ENCODE measurements at places on chromosomes 6 and 20.

- DNase-seq: no peak
These were observed 69.5 kb downstream of the ELOVL5 start for GRCh38 chr6:53279293-53279692.

- no peak for DNase-seq
These were observed 476.8 kb upstream of the SOX4 start for GRCh38 chr6:21116736-21117135.

DNA sequence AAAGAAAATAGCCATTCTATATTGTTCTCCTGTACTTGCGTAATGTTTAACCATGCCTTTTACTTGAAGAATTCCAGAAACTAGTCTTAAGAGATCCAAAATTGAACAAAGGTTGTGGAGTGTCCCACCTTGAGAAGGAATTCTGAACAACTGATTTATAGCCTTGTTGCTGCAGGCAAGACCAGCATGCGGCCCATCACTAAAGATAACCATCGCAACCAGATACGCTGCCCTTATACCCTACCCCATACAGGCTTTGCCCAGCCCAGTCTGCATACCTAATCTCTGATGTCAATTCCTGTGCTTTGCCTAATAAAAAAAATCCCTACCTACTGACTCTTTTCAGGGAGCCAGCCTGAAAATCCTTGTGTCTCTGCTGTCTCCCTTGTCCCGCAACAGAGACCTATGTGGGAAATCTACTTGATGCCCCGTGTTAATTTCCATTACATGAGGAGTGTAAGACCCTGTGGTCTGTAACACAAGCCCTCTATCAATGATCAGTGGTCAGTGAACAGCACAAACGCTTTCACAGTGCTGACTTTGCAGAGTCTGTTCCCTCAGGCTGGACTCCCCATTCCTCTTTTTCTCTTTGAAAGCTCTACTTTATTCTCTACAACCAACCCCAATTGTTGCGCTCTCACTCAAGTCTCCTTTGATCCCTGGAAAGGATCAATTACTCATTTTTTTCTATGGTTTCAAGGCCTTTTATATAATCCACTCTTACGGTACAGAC, 125.7 kb upstream of the BTBD3 start:
- DNase-seq: no peak

DNA sequence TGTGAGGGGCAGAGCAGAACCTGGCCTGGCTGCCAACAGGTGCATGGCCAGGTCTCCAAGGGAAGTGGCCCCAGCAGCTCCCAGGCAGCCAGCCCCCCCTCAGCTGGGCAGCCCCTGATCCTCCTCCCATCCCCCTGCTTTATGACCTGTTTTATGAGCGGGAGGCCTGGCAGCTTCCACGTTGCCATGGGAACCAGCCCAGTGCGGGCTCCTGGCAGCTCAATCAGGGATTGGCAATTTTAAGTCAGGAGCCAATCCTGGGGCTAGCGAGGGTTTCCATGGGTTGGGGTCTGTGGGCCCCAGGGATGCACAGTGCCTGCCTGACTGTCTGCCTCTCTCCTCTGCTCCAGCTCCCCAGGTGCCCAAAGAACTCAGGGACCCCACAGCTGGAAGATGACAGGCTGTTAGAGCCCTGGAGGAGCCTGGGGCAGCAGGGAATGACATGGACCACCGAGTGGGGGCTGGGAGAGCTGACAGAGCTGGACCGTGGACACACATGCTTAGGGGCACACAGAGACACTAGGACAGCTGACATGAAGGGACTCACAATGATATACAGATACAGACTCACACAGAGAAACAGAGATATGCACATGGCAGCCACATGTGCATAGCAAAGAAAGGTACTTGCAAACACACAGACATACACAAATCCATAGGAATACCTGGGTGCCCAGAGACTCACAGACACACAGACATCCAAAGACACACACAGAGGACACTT, 56.5 kb upstream of the SIRPA start:
- no peak for DNase-seq

DNA sequence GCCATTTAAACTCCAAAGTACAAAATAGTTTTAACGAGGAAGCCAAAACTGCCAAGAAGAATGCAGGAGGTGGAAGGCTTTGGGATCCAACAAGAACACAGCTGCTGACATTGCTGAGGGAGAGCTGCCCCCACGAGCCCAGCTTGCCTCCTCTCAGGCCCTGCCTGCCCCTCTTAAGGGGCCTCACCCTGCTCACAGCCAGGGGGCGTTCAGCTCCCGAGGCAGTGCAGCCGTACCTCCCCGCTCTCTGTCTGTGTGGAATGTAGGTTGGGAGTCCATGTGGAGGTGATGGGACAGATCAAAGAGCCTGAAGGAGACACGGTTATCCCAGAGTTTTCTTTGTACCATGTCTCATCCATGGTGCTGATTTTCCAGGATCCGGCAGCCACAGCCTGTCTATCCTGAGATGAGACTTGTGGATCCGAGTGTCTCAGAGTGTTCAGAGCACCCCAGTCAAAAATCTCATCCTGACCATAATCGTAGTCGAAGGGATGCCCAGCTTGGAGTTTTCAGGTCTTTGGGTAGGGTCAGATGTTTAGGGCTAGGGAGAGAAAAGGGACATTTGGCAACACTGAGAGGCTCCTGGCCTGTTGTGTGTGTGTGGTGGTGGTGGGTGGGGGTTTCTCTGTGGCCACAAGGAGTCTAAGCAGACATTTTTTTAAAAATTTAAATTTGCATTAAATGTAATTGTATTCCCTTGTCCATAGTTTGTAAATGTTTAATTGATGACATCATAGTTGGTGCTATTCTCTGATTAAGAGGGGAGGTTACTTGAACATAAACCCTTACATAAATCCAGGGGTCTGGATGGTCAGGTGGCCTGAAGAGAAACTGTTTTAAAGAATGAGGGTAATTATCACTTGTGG, 111.4 kb upstream of the CLDN20 start:
- DNase-seq: no peak

DNA sequence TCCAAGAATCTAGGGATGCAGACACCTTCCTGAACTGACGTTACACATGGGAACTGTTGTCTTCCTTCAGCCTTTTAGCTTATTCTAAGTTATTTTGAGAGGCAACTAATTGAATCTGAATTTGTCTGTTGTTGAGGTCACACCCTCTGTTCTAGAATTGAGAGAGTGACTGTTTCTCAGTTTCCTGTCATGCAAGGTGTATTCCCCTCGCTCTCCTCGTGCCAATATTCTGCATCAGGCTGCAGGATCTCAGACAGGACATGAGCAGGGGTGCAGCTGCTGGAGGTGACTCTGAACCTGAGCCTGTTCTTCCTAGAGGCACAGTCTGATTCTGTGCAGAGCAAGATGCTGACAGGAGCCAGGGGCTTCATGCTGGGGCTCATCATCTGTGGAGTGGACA, 52.5 kb downstream of the HLA-DPB1 start:
- DNase-seq: no peak

DNA sequence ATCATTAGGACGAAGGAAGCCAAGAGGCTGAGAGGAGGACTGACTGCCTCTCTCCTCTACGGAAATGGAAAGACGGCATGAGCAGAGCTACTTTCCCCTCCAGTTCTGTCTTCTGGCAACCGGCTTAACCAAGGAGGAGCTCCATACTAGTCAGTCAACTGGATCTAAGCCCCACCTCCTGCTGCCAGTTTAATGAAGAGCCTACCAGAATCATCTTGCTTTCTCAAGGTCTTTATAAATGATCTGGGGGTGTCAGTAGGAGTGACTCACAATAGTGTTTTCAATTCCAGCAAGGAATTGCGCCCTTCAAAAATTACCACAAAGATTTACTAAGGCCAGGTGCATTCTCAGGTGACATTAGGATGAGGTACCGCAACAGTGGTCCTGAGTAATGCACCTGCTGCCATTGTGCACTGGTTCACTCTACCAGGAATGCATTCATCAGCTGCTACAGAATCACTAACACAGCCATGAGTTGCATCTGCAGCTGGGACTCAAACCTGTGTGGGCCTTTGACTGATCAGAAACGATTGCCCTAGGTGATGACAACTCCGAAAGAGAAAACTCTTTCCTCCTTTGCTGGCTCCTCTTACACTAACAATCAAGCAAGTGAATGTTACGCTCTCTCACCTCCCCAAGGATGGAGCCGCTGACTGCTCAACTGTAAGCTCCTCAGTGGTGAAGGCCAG, 2.8 kb downstream of the UQCC2 start:
- DNase-seq: no peak

- no peak for DNase-seq
These were observed 14.2 kb upstream of the HLA-DRB1 start for GRCh38 chr6:32603888-32604287.

- no peak for DNase-seq
These were observed 5.5 kb downstream of the TRAF3IP2 start for GRCh38 chr6:111600154-111600553.

DNA sequence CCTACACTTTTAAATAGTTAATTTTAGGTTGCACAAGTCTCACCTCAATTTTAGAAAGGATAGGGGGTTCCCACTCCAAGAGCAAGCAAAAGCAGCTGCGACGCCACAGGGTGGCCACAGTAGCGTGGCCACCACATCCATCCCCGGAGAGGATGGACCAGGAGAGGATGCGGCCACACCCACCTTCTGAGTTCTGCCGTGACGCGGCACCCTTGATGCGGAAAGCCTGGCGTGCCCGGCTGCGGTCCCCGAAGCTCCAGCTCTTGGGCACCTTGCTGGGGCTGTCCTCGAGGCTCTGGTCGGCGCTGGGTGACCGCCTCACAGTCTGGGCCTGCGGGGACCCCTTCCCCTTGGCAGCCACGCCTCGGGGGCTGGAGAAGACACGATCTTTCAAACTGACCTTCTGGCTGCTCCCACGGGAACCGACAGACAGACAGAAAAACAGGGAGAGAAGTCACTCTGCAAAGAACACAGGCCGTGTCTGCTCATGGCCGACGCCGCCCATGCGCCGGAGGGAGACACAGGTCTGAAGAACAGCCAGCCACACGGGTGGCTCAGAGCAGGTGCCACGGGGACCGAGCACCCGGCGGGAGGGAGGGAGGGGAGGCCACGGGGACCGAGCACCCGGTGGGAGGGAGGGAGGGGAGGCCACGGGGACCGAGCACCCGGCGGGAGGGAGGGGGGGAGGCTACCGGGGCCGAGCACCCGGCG, 53.7 kb upstream of the CHRNA4 start:
- no peak for DNase-seq

DNA sequence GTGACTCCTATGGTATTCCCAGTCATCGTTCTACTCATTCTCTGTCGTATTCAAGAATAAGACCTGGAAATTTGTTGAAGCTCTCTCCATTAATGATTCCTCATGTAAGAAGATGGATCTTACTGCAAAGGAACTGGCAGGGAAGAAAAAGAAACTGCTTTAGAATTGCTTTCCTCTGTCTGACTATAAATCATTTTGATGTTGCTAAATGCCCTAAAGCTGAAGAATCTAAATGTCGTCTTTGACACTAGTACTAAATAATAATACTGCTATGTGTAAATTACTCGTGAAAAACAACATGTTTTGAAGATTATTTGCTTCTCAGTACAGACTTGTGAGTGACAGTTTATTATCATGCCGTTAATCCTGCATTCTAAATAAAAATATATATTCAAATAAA, 20.5 kb upstream of the MYLIP start:
- DNase-seq: no peak

DNA sequence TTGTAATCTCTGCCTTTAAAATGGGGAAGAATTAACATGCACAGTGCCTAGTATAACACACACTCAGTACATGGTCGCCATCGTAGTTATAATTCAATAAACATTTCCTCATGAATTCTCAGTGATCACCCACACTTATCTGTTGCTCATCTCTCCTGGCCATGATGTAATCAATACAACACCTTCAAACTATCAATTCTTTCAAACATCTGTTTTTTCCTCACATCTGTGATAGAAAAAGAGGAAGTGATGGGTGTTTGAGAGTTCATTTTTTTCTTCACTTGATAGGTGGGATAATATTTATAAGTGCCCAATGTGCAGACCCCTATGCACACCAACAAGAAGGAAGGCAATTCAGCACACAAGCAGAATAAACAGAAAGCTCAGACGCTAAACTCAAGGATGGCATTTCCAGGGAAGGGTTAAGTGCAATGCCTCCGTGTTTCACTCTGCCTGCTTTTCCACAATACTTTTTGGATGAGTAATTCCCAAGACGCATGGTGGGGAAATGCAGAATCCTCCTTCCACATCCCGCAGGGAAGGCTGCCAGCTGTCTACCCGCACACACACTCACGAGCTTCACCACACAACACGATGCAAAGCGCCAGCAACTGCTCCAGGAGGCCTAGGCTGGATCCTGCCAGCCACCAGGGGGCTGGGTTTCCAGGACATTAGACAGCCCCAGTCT, 100.3 kb downstream of the GMPR start:
- peak; percentile 72 for DNase-seq

- no peak for DNase-seq
These were observed 191.2 kb downstream of the BCAS1 start for GRCh38 chr20:53879048-53879684.

DNA sequence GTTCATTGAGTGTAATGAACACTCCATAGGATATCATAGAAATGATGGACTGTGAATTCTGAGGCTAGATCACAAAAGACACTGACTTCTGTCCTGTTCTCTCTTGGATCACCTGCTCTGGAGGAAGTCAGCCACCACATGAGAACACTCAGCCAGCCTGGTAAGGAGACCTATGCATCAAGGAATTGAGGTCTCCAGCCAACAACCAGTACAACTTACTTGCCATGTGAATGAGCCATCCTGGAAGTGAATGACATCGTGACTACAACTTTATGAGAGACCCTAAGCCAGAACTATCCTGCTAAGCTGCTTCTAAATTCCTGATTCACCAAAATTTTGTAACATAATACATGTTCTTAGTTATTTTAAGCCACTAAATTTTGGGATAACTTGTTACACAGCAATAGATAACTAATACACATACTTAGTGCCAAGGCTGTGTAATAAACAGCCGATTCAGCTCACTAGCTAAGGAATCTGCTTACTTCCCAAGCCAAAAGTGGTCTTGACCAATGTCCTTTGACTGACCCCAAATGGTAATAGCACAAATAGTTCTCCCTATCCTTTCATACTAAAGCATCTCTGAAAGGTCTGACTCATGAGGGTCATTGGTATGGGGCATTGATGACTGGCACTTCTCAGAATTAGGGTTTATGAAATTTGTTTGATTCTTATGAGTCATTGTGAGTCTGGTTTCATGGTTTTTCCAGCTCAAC, 6.9 kb upstream of the CTNNBL1 start:
- no peak for DNase-seq

DNA sequence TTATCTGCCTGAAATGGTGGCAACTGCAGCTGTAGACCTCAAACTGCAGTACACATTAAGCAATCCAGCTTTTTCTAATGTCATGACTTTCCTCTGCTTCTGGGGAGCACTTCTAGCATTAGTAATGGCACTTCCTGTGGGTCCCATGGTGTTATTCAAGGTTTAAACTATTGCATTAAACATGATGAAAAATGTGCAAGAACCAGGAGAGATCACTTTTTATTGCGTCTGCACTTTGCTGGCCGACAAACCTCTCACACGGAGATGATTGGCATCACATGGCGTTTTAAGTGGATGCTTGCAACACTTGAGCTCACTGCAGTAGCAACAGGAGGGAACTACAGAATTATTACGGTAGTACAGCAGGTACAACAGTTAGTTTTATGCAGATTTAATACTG, 148.4 kb downstream of the HIVEP2 start:
- no peak for DNase-seq

DNA sequence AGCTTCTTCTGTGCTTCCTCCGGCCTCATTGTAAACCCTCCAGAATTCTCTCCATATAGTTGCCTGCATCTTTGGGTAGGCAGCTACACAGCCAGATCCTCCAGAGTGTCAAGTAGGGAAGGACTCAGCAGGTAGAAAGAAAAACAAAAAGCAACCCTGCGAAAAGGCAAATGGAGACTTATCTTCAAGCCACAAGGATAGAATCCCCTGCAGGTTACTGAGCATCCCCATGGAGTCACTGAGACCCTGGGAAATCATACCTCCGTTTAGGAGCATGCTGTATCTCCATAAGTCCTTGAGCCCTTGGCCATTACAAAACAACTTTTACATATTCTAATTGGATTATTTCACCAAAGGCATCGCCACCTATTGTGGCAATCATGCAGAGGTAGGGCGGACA, 28.6 kb downstream of the ALDH8A1 start:
- DNase-seq: no peak
